ENCODE measurements at places on chromosomes 11 and 22.
A peak's percentile ranks its signal among the peaks of the same experiment; 100 is the strongest.

DNA sequence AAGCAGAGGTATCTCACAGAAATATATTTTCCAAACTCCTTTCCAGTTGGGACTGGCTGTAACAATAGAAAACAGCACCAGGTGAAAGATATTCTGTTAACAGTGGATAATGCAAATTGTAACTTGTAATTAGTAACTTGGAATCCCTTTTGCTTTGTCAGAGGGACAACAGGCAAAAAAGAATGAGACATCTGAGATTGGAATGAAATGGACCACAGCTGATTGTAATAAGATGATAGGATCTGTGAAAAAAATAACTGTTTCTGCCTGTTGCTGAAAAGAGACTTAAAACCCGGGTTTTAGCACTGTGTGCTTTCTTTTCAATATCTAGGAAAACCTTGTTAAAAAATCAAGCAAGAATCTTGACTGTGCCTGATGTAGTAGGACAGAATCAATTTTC lies 655.7 kb downstream of the METTL15 start:
- no peak for DNase-seq

DNA sequence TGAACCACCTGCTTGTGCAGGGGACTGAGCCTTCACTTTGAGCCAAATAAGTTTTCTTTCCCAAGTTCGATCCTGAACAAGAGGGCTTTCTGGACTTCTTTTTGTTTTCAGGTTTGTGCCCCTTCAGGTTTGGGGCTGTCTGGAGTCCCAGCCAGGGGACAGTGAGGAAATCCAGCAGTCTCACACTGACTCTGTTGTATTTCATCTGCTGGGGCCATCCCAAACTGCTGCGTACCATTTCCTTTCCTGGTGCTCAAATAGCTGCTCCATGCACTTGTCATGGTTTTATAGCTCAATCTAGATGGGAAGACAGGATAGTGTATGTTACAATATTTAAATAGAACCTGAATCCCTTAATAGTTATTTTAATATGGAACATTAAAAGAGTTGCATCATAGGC lies 66.3 kb upstream of the IGLL5 start:
- DNase-seq, result no peak

- no peak for DNase-seq
These were observed 172.0 kb downstream of the KCNA4 start for GRCh38 chr11:29844701-29845379.

DNA sequence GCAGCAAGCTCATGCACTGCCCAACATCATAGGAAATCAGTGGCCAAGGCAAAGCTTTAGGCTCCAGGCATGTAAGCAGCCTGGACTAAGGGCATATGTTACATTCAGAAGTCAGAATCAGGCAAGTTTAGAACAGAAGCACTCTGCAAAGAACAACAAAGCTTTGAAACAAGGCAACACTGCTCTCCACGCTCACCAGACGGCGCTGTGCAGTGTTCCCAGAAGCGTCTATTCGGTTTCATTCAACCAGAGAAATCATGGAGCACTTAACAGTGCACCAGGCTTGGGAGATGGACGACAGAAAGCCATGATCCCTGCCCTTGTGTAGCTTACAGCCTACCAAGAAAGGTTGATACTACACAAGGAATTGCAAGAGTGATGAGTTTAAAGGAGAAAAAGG lies 555.8 kb downstream of the BUD13 start:
- peak; percentile 51 for DNase-seq

- peak; percentile 21 for DNase-seq
These were observed 32.4 kb downstream of the POU2F3 start for GRCh38 chr11:120272303-120272702.

- no peak for DNase-seq
These were observed 35.0 kb upstream of the SLC25A1 start for GRCh38 chr22:19213442-19214077.

DNA sequence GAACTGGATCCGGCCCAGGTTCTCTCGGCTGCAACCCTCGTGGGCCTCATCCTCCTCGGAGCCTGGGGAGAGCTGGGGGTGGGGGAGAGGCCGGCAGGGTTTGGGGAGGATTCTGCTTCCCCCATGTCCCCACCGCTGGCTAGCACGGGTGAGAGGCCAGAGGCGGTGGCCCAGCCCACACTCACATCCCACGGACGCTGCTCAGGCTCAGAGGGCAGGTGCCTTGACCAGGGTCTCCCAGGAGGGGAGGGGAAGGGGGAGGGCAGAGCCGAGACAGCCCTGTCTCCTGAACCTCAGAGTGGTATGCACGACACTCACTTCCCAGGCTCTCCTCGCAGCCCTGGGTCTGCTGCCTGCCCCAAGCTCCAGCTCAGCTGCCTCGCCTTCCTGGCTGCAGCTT lies 19.6 kb downstream of the LRRC10B start:
- no peak for DNase-seq

GRCh38 chr11:114848027-114848426 lies 169.7 kb downstream of the NXPE2 start:
- DNase-seq, result no peak

- peak; percentile 87 for DNase-seq
These were observed 76.1 kb upstream of the RTL6 start for GRCh38 chr22:44574057-44574639.

DNA sequence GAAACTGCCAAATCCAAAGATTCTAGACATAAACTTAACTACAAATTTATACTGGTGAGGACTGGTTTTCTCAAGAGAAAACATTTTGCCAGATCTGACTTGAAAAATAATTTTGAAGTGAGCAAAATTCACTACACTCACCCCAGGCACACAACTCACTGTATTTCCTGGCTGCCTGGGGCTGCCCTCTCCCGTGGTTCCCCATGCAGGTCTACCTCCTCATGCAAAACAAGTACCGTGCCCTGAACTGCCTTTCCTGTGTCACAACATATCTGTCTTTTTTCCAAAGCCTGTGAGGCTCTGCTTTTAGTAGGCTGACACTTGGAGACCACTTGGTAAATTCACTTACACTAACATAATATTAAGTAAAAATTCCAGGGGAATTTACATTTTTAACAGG lies 76.4 kb downstream of the LIF start:
- no peak for DNase-seq

DNA sequence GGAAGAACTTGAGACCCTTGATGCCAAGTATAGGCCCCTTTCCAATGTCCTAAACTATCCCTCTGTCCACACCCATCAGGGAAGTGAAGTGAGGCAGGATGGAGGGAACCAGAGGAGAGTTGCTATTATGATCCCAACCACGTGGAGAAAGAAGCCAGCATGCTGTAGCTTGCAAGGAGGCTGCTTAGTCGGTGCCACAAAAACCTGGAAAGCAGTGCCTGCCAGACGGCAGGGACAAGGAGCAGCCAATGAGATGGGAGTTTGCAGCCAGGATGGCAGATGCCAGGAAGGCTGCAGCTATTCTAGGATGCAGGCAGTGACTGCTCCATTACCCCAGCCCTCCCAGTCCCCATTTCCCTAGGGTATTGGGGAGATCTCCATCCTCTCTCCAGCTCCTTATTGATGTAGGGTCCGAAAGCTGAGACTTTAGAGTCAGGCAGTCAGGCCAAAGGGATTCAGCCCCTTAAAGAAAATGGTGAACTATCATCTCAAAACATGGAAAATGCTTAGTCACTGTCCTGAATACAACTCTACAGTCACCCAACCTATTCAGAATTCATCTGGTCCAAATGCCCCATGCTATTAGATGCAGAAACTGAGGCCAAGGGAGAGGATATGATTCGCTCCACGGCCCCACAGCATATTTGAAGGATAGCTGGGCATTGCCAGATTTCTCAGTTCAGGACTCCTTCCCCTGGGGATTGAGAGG lies 18.4 kb upstream of the LRRC55 start:
- DNase-seq, result no peak

GRCh38 chr22:18067548-18068341 lies 10.0 kb upstream of the PEX26 start:
- DNase-seq, result no peak

DNA sequence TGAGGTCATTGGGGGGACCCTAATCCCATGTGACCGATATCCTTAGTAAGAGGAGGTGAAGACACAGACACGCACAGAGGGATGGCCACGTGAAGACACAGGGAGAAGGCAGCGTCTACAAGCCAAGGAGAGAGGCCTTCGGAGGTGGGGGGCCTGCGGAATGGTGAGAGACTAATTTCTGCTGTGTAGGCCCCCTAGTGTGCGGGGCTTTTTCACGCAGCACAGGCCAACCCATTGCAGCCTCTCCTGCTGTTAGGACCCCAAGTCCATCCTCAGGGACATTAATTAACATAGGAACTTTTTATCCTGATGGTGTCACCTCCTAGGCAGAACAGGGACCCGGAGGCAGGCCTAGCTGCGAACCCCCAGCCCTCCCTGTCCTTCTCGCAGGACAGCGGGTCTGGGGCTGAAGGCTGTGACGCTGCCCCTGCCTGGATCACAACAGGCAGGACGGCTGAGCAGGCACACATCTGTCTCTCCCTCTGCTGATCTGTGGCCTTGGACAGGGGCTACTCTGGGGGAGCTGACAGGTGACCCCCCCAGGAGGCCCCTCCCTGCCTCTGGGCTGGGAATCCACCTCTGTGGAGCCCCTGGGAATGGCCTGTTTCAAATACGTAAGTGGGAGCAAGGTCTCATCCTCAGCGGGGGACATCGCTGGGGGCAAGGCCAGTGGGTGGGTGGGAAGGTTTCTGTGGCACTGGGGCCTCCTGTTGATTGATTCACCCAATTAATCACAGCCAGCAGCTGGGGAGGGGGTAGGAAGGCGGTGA lies 7.9 kb downstream of the ASCL2 start:
- DNase-seq, result no peak

GRCh38 chr11:128509621-128510389 lies 77.6 kb downstream of the ETS1 start:
- DNase-seq, result no peak

GRCh38 chr11:74453373-74453975 lies 13.9 kb downstream of the KCNE3 start:
- peak; percentile 48 for DNase-seq

DNA sequence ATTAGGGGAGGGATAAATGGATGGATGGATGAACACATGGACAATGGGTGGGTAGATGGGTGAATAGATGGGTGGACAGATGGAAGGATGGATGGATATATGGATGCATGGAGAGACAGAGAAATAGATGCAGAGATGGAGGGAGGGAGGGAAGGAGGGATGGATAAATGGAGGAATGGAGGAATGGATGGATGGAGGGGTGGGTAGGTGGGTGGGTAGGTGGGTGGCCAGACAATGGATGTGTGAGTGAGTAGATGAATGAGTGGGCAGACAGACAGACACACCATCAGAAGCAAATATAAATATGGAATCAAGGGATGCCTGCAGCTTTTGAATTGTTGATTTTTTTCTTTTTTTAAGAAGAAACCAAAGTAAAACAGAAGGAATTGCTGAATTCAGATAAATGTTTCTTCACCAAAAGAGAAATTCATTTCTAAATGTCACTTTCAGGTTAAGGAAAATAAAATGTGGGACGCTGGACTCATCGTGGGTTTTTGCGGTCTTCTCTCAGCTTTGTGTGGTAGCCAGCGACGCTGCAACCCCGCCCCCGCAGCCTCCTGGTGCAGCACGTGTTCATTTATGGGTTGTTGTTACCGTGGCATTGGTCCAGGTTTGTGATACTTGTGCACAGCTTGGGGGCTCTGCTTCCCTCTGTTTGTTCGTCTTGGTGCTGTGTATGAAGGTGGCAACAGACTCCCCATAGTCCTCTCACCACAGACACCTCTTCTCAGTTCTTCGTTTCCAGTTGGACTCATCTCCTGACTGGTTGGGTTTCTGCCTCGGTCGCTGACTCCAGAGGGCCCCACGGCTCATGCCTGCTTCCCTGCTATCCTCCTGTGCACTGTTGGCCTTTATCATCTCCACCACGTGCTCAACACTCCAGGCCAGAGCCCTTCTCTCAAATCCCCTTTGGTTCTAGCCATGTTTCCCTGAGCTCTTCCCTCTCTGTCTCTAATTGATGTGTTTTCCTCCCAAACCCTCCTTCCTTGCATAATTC lies 76.4 kb downstream of the CDKN1C start:
- DNase-seq, result no peak

- no peak for DNase-seq
These were observed 1350.5 kb downstream of the TBC1D22A start for GRCh38 chr22:48112687-48113521.

DNA sequence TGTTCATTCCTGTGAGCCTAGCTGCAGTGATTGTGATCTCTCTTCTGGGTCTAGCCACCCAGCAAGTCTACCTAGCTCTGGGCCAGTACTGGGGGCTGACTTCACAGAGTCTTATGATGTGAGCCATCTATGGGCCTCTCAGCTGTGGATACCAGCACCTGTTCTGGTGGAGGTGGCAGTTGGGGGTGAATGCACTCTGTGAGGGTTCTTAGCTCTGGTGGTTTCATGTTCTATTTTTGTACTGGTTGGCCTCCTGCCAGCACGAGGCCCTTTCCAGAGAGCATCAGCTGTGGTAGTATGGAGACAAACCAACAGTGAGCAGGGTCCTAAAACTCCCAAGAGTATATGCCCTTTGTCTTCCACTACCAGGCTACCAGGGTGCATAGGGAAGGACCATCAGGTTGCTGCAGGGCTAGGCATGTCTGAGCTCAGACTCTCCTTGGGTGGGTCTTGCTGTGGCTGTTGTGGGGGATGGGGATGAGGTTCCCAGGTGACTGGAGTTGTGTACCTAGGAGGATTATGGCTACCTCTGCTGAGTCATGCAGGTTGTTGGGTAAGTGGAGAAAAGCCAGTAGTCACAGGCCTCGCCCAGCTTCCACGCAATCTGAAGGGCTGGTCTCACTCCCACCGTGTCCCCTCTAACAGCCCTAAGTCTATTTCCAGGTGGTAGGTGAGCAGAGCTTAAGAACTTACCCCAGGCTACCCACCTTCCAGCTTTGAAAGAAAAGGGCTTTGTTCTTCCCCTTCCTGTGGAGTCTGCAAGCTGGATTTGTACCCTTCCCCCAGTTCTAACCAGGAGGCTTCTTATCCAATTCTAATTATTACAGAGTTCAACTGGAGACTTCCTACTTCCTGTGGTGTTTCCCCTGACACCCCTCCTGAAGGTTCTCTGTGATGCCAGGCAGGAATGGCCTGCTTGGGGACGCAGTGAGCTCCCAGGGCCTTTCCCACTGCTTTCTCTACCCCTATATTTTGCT lies 250.7 kb downstream of the LUZP2 start:
- no peak for DNase-seq

GRCh38 chr11:83102834-83103233 lies 31.1 kb upstream of the RAB30 start:
- DNase-seq, result no peak

DNA sequence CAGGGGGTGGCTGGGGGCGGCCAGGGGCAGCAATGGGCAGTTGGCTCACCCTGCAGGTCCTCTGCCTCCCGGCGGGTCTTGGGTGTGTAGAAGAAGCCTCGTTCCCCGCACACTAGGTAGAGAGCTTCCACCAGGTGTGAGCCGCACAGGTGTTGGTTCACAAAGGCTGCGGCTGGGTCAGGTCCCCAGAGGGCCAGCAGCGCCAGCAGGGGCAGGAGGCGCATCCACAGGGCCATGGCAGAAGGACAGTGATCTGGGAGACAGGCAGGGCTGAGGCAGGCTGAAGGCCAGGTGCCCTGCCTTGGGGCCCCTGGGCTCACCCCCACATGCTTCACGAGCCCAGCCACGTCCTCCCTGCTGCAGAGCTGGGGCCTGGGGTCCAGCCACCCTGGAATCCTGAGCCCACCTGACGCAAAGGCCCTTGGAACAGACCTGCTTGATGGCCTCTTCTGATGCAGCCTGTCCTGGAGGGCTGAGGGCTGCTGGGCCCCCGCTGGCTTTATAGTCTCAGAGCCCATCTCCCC lies at the start of gene INS:
Gene INS (minus strand): TSS at position 474 of the 524 bp plus-strand sequence. CDS start 238 bp downstream, at position 236.
- DNase-seq, result no peak

Measured in H4 (cell line).